Esophagus muscularis mucosa (tissue), 4 donors: ENCODE measurements at places on chromosomes 2 and 18.

DNA sequence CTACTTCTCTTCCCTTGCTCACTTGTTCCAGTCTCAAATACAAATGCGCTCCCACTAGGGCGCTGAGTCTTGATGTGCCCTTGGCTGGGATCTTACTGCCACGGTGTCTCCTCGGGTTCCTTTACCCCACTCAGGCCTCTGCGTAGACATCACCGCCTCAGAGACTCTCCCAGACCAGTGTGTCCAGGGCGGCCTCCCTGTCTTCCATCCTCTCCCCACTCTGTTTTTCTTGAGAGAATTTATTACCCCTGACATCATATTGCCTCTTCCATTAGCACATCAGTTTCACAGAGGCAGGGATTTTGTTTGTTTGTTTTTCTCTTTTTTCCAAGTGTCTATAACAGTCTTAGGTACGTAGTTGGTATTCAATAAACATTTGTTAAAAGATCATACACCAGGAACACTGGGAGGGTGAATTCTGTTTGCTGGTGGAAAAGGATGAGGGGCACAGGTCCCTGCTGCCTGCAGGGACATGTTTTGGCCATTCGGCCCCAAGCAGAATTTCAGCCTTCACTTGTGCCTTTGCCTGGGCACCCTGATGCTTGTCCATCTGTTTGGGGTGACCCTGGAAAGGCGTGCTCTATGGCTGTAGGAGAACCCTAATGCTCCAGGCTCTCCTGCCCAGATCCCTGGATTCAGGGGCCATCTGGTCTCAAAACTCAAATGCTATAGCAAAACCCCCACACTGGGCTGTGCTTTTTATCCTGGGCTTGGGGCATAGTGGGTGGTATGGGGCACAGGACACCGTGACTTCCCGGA is 55.0 kb downstream of the RPL37A start:
- no peak overlapping the region for H3K4me3 ChIP-seq
- H3K4me1 ChIP-seq: peaks cover 97% of the 10 kb centered on the region
- H3K27ac ChIP-seq: peak overlapping the region; percentile 78
- H3K36me3 ChIP-seq: no peaks in the 10 kb centered on the region
- DNase-seq: no peak
- H3K27me3 ChIP-seq: no peaks in the 10 kb centered on the region

DNA sequence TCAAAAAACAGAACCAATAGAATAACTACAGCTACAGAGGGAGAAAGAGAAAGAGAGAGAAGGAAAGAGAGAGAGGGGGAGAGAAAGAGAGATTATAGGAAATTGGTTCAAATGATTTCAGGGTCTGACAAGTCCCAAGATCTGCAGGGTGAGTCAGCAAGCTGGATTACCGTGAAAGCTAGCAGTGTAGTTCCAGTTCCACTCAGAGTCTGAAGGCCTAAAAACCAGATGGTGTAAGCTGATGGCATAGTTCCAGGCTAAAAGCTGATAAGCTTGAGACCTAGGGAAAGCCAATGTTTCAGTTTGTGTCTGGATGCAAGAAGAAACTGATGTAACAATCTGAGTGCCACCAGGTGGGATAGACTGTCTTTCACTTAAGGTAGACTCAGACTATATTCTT is 397.7 kb downstream of the TRIB2 start:
- no peaks in the 10 kb centered on the region for H3K27me3 ChIP-seq
- H3K27ac ChIP-seq: no peak overlapping the region
- no peaks in the 10 kb centered on the region for H3K36me3 ChIP-seq
- no peak for DNase-seq
- H3K4me3 ChIP-seq: no peak overlapping the region

DNA sequence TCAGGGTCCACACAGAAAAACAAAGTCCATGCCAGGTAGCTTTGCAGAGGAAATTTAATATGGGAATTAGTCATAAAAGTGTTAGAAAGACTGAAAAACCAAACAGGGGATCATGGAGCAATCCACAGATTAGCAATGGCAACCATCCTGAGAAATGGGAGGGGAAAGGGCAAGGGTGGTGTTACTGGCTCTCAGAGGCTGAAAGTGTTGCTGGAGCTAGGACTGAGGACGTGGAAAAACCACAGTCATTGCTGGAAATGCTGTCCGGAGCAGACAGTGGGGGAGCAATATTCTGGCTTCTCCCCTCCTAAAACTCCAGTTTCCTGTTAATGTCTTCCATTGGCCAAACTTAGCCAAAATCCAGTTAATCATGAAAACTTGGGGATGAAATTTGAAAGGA is 172.4 kb downstream of the ZBTB7C start:
- no peaks in the 10 kb centered on the region for H3K27me3 ChIP-seq
- no peak for DNase-seq
- no peak overlapping the region for H3K4me3 ChIP-seq
- peaks cover 8% of the 10 kb centered on the region for H3K4me1 ChIP-seq
- no peak overlapping the region for H3K27ac ChIP-seq

DNA sequence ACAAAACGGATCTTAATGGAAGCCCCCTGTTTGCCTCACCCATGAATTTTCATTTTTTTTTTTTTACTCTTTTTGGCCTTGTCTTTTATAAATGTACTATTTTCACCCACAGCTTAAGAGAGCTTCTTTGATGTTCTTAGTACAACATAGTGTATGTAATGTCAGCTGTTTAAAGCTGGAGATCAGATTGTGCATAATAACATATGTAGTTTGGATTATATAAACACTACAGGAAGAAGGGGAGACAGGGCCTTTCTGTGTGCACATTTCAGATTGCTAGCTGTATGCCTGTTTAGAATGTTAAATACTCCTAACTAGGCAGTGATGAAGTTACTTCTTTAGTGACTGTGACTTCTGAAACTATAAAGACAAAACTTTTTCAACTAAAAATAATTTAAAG is 2.1 kb upstream of the TANC1 start:
- peaks cover 31% of the 10 kb centered on the region for H3K4me1 ChIP-seq
- H3K36me3 ChIP-seq: no peaks in the 10 kb centered on the region
- no peak overlapping the region for H3K27ac ChIP-seq
- no peak overlapping the region for H3K4me3 ChIP-seq

GRCh38 chr2:51971136-51971535 is 939.2 kb upstream of the NRXN1 start:
- DNase-seq: no peak
- no peak overlapping the region for H3K27ac ChIP-seq
- H3K27me3 ChIP-seq: no peaks in the 10 kb centered on the region
- no peak overlapping the region for H3K4me3 ChIP-seq

- no peaks in the 10 kb centered on the region for H3K27me3 ChIP-seq
- no peak overlapping the region for H3K4me3 ChIP-seq
- peak; percentile 26 for DNase-seq
- no peaks in the 10 kb centered on the region for H3K36me3 ChIP-seq
- peak overlapping the region; percentile 80 for H3K27ac ChIP-seq
- peaks cover 27% of the 10 kb centered on the region for H3K4me1 ChIP-seq
Measured at GRCh38 chr2:173028671-173029070, 47.0 kb upstream of the MAP3K20 start.

DNA sequence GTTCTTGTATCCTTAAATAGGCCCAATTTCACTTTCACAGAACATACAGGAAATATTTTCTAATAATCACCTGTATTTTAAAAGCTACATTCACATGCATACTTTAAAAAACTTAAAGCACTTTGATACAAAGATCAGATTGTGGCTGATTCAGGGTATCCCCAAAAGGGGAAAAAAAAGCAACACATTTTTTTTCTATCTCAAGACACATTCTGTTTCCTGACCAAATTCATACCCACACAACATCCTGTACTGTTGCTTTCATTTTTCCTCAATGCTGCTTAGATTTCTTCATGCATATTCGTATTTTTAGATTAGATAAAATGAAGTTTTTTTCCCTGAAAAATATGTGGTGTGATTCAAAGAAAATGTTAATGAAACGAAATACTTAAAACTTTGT is 122.5 kb downstream of the TMEFF2 start:
- H3K36me3 ChIP-seq: no peaks in the 10 kb centered on the region
- no peak overlapping the region for H3K4me3 ChIP-seq
- no peak overlapping the region for H3K27ac ChIP-seq
- H3K4me1 ChIP-seq: peaks cover 8% of the 10 kb centered on the region
- no peaks in the 10 kb centered on the region for H3K27me3 ChIP-seq

- H3K27me3 ChIP-seq: peaks cover 10% of the 10 kb centered on the region
- H3K4me3 ChIP-seq: no peak overlapping the region
- H3K4me1 ChIP-seq: peaks cover 21% of the 10 kb centered on the region
- no peaks in the 10 kb centered on the region for H3K36me3 ChIP-seq
- no peak for DNase-seq
- H3K27ac ChIP-seq: no peak overlapping the region
Measured at GRCh38 chr2:120654381-120655134, 81.1 kb upstream of the GLI2 start.

- H3K4me3 ChIP-seq: no peak overlapping the region
- peak overlapping the region; percentile 43 for H3K27ac ChIP-seq
- no peaks in the 10 kb centered on the region for H3K27me3 ChIP-seq
- H3K4me1 ChIP-seq: no peaks in the 10 kb centered on the region
Measured at GRCh38 chr2:206198677-206199076, 39.0 kb downstream of the EEF1B2 start.

GRCh38 chr2:65128297-65129190 is 1.4 kb downstream of the RAB1A start:
- peak overlapping the region; percentile 99 for H3K27ac ChIP-seq
- H3K4me1 ChIP-seq: peaks cover 62% of the 10 kb centered on the region
- H3K27me3 ChIP-seq: no peaks in the 10 kb centered on the region
- no peaks in the 10 kb centered on the region for H3K36me3 ChIP-seq
- peak overlapping the region; percentile 94 for H3K4me3 ChIP-seq
- no peak for DNase-seq

GRCh38 chr2:109009920-109010610 is 21.0 kb upstream of the EDAR start:
- no peak for DNase-seq
- H3K4me3 ChIP-seq: no peak overlapping the region
- H3K4me1 ChIP-seq: no peaks in the 10 kb centered on the region
- no peaks in the 10 kb centered on the region for H3K36me3 ChIP-seq

GRCh38 chr18:11518788-11519685 is 90.4 kb upstream of the SLC35G4 start:
- no peaks in the 10 kb centered on the region for H3K4me1 ChIP-seq
- no peaks in the 10 kb centered on the region for H3K36me3 ChIP-seq
- no peak for DNase-seq
- H3K4me3 ChIP-seq: no peak overlapping the region

- no peaks in the 10 kb centered on the region for H3K36me3 ChIP-seq
- no peak for DNase-seq
- no peak overlapping the region for H3K4me3 ChIP-seq
- H3K4me1 ChIP-seq: peaks cover 71% of the 10 kb centered on the region
Measured at GRCh38 chr2:62787386-62787785, 81.9 kb downstream of the EHBP1 start.

GRCh38 chr2:119290859-119291587 is 67.4 kb downstream of the STEAP3 start:
- peak; percentile 81 for DNase-seq
- no peak overlapping the region for H3K27ac ChIP-seq
- H3K36me3 ChIP-seq: peaks cover 8% of the 10 kb centered on the region
- H3K4me3 ChIP-seq: no peak overlapping the region
- no peaks in the 10 kb centered on the region for H3K27me3 ChIP-seq

GRCh38 chr2:10434886-10435819 is 13.0 kb downstream of the ODC1 start:
- no peak overlapping the region for H3K27ac ChIP-seq
- peaks cover 8% of the 10 kb centered on the region for H3K27me3 ChIP-seq
- DNase-seq: no peak
- H3K4me1 ChIP-seq: peaks cover 12% of the 10 kb centered on the region
- peaks cover 10% of the 10 kb centered on the region for H3K36me3 ChIP-seq

GRCh38 chr2:186827411-186827810 is 21.6 kb downstream of the ZSWIM2 start:
- no peak for DNase-seq
- no peaks in the 10 kb centered on the region for H3K4me1 ChIP-seq
- no peak overlapping the region for H3K4me3 ChIP-seq
- H3K27me3 ChIP-seq: no peaks in the 10 kb centered on the region

GRCh38 chr2:54008439-54008838 is 37.6 kb upstream of the PSME4 start:
- peaks cover 8% of the 10 kb centered on the region for H3K4me1 ChIP-seq
- no peaks in the 10 kb centered on the region for H3K27me3 ChIP-seq
- DNase-seq: no peak
- no peak overlapping the region for H3K27ac ChIP-seq

GRCh38 chr2:86039963-86040655 is 65.6 kb downstream of the POLR1A start:
- no peaks in the 10 kb centered on the region for H3K27me3 ChIP-seq
- H3K27ac ChIP-seq: no peak overlapping the region
- peaks cover 62% of the 10 kb centered on the region for H3K36me3 ChIP-seq
- H3K4me3 ChIP-seq: no peak overlapping the region
- no peak for DNase-seq

DNA sequence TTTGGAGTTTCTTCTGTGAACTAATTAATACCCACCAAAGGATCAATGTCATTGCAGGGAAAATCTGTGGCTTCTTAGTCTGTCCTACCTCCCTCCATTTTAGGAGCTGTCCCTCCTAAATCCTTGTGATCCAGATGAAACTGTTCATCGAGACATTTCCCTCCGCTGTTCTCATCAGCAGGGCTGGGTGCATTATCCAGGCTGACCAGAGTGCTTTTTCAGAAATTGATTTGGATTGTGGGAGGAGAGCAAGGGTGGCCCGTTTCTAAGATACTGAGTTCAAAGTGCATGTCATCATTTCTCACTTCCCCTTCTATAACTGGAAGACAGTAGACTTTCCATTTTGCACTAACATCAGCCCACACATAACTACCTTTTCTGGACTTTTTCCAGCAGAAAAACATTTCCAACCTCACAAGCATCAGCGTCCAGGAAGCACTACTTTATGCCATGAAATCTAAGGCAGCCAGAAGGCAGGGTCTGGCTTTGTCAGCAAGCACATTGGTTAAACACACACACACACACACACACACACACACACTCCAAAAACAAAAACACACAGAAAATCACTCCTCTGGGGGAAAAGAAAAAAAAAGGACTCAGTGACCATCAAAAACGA is 94.1 kb downstream of the ANKRD44 start:
- H3K36me3 ChIP-seq: no peaks in the 10 kb centered on the region
- no peak for DNase-seq
- peaks cover 34% of the 10 kb centered on the region for H3K4me1 ChIP-seq
- H3K4me3 ChIP-seq: no peak overlapping the region
- H3K27me3 ChIP-seq: no peaks in the 10 kb centered on the region
- no peak overlapping the region for H3K27ac ChIP-seq

DNA sequence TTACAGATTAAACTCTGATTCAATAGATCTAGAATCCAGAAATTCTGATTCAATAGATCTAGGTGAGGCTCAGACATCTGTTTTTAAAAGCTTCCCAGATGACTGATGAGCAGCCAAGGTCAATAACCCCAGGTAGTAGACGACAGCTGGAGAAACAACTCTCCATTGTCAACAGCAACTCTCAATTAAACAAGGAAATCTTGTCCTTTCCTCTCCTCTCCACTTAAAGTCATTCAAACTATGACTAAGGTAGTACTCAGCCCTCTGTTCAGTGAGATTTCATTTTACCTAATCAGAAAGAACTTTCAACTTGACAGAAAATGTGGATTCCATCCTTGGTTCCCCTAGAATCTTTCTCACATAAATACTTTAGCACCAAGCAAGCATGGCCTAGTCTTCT is 94.6 kb upstream of the SCG2 start:
- peaks cover 5% of the 10 kb centered on the region for H3K4me1 ChIP-seq
- H3K4me3 ChIP-seq: no peak overlapping the region
- H3K36me3 ChIP-seq: no peaks in the 10 kb centered on the region
- no peak for DNase-seq
- H3K27me3 ChIP-seq: no peaks in the 10 kb centered on the region
